ENCODE measurements at places on chromosomes 1 and 21.

GRCh38 chr1:231523816-231524215 is 4.7 kb upstream of the TSNAX start:
- DNase-seq: no peak

- DNase-seq: no peak
Measured at GRCh38 chr1:119081267-119081666, 59.2 kb downstream of the WARS2 start.

DNA sequence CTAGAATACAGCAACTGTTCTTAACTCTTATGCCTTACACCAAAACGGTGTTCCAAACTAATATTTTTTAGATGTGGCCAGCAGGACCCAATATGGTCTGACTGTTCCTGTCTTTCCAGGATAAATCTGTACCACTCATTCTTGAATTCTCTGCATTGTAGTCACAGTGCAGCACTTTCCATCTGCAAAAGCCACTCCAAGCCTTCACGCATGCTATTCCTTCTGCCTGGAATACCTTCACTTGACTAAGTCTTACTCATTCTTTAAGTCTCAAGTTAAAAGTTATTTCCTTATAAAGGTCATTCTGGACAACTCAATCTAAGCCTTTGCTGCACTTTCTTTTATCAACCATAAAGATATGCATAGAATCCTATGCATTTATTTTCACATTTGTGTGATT is 1194.5 kb downstream of the PLA2G4A start:
- no peak for DNase-seq

DNA sequence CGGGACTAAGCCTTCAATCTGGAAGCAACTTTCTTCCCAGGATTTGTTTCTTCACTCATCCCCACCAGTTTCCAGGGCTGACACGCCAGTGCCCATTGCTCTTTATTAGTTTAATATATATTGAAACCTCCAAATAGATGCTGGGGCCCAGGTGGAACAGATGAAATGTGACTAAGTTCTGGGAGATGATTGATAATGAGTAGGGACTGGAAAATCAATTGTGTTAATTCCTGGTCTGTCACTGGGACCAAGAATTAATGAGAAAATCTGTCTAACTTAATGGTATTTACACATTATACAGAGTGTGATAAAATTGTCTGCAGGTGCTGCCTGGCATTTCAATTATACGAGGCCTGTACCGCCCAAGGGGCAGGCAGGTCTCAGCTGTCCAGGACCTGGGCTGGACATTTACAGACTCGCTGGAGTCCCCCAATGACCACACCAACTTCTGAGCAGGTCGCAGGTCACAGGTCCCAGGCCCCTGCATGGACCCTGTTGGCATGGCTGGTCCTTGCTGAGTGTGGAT is 35.8 kb downstream of the UBIAD1 start:
- no peak for DNase-seq

- no peak for DNase-seq
Measured at GRCh38 chr1:109877776-109878175, 32.9 kb upstream of the CSF1 start.

DNA sequence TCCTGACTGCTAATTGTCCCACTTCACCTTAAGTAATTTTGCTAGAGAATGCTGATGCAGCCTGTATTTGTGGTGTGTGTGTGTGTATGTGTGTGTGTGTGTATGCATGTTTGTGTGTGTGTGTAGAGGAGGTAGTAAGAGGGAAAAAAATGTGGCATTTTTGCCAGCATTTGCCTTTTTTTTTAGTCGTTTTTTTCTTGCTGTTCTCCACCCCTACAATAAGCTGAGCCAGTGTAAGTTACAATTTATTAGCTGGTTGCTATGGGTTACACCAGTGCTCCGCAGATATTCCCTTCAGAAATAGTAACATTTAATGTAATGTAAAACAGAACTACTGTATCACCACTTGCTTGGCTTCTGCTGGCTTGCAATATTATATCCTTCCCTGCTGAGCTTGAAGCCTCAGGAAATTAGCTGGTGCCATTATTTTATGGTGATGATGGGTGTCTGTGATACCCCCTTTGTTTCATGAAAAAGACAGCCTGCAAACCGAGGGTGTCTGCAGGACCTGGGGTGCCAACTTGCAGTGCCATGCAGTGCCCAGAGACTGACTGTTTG is 23.4 kb upstream of the IGSF3 start:
- no peak for DNase-seq

DNA sequence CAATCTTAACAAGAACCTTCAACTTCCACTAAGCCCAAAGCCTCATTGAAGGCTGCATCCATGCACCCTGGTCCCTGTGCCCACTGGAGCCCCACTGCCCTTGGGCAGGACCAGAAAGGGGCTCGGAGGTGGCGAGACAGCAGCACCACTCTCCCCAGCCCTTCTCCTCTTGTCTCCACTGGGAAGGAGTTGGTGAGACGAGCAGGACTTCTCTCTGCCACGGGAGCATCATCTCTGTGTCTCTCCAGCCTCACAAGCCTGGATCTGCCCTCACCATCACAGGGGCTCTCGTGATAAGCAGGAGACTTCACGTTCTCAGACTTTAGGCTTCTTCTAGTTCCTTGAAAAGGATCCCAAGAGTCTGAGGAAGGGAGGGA is 7.2 kb upstream of the ETV3L start:
- no peak for DNase-seq

DNA sequence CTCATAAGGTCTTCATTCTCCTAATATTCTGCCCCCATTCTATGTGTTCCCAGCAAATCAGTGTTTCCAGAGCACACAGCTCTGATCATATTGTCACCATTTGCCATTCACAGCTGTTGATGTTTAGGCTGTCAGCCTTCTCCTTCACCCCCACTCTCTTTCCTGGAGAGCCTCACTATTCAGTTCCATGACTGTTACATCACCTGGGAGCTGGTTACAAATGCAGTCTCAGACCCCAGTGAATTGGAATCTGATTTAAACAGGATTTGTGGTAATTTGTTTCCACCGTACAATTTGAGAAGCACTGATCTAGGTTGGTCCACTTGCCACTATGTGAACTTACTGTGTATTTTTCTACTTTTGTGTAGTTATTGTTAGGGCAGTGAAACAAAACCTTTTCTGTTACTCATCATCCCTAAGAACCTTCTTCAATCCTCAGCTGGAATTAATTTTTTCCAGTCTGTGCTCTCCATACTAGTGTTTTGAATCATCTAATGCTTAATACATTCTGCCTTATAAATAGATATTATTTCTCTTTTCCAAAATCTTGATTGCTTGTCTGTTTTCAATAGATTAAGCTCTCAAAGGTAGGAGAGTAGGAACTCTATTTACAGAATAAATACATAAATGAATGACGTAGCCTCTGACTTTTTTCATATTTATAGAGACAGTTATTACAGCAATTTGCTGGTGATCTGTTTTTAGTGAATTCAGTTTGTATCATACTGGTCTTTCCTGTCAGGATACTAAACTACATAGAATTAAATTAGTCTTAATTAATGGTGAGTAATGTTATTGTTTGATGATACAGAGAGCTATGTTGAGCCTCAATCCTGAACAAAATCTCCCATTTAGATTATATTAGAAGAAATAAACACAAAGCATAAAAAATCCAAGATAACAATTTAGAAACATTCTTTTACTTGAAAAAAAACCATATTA is 8.1 kb downstream of the SNX7 start:
- DNase-seq: no peak

DNA sequence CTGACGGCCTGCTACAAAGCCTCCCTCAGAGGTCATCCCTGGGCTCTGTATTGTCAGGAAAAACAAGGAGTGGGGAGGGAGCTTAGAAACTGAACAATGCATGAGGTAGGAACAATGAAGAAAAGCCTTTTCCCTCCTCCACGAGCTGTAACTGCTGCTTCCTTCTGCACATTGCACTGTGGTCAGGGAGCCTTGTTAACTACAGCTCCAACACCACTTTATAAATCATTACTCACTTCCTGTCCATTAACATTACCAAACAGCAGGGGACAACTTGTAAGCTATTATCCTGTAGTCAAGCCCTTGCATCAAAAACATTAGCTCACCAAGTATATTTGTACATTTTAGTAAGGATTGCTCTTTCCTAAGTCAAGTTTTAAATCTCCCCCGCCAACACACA is 336.0 kb upstream of the NR5A2 start:
- DNase-seq: no peak

DNA sequence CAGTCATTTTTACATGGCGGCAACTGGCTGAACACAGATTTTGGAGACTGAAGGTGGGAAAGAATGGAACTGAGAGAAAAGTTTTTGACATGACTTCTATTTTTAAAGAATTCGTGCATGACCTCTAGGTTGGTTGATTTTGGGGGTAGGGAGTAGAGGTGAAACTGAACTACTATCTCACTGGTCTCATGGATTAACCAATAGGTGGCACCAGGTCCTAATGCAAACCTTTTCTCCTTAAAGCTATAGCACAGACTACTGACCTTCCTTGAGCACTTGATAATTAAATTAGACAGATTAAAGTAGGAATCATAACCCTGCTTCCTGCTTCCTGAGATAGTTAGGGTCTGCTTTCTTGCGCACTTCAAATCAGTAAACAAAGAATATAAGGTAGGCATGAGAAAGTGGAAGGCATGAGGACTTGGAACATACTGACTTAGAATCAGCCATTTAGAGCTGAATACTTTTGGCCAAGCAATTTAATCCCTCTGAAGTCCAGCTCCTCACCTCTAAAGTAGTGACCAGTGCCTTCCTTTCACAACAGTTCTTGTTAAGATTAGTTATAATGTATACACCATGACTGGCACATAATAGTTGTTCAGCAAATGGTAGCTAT is 206.0 kb downstream of the CENPF start:
- no peak for DNase-seq

- DNase-seq: no peak
Measured at GRCh38 chr1:186745531-186746146, 65.4 kb upstream of the PTGS2 start.

DNA sequence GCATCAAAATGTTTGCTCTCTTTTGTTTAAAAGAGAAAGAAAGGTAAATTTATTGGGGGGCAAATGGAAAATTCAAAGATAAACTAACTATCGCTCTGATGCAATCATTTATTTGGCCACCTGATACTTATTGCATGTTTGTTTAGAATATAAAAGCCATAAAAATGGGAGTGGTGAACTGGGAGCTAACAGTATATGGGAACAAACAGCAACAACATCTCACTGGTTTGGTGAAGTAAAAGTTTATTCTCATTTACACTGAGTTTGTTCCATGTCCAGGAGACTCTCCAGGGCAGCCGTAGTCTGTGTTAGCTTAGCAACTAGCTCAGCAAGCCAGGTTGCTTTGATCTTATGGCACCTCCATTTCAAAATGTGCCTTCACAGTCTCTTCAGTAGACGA is 20.4 kb downstream of the C4BPA start:
- DNase-seq: no peak

DNA sequence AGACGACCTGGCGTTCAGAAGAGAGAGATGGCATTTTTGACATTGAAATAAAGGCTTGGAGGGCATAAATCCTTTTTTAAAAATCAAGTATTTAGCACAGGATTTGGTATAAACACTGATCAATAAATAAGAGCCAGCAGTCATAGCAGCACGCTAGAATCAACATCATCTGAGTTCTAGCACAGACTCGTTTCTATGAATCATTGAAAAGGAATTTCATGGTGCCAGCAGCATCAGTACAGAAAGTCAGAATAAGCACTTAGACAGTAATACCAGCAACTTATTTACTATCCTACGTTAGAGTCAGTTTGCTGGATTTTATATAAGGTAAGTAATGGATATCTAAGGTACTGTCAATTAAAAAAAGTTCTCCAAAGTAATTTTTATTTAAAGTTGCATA is 119.3 kb downstream of the HLCS start:
- DNase-seq: no peak

GRCh38 chr21:43645136-43645891 is 14.0 kb downstream of the HSF2BP start:
- DNase-seq: peak; percentile 11

GRCh38 chr21:36466061-36466511 is 13.8 kb downstream of the CLDN14 start:
- DNase-seq: no peak

DNA sequence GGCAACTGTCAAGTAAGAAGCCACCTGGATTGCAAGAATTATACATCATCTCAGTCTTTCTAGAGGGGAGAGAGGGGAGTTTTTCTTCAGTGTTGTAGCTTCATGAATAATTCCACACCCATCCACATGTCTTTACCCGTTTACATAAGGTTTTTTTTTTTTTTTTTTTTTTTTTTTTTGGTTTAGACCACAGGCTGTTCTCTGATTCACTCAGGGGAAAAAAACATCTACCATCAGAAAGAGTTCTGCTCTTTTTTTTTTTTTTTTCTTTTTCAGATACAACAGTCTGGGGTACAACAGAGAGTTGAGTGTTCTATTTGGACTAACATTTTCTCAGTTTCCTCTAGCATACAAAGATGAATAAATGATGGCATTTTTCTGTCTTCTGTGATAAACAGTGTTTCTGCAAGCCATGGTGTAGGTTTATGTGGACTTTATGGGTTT is 4.9 kb upstream of the KIF14 start:
- DNase-seq: no peak

- no peak for DNase-seq
Measured at GRCh38 chr1:240074422-240074821, 17.3 kb upstream of the FMN2 start.

GRCh38 chr1:97337250-97338030 is 583.4 kb downstream of the DPYD start:
- no peak for DNase-seq

DNA sequence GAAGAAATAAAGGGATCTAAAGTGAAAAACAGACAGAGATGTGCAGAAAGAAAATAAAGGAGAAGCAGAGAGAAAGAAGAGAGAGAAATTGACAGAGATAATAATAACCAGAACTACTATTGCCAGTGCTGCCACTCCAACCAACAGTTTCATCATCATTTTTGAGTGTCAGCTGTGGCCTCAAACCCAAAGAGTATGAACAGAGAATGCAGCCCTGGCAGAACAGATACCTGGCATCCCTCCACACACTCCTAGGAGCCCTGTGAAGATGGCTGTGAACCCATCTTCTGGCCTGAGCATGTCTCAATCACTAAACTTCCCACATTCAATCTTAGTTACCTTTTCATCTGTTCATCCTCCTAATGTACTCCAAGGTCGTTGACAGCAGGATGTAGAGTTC is 385.8 kb upstream of the NFIA start:
- DNase-seq: no peak

DNA sequence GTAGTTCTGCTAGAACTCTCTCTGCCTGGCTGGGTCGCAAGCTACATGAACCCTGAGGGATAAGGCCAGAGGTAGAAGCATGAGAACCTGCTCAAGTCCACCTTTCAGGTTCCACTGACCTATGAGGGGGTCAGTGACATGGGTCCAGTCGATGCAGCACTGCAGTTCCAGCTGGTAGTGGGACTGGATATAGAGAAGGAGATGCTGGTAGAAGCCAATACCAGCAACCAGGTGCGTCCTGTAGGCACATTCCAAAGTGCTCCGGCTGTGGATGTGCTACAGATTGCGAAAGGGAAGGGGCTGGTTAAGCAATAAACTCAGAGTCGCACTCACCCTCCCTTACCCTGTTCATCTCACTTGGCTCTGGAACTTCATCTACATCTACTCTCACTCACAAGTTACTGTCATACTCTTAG is 5.7 kb downstream of the SMG5 start:
- DNase-seq: no peak

DNA sequence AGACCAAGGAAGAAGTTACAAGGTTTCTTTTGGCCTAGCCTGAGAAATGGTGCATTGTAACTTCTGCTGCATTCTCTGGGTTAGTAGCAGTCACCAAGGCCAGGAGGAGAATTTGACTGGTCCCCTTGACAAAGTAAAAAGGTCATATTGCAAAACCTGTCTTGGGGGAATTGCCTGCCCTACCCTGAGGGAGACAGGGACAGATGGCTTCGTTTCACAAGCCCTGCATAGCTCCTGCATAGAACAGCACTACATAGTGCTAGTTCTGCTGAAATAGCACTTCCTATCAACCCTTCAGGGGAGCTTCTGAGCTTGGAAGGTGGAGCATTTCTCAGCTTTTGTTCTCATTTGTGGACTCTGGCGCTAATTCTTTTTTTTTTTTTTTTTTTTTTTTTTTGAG is 20.4 kb upstream of the AK2 start:
- no peak for DNase-seq

All from NCI-H1436 treated with DMSO at 0.1 percent for 48 hours (cell line).